Activated naive CD4-positive, alpha-beta T cell treated with anti-CD3 and anti-CD28 coated beads, Interleukin-2, amount 10 ng/mL, durations not matched to agents 7 days and 5 days (primary cell): ENCODE measurements at places on chromosomes 11 and 22.
A peak's percentile ranks its signal among the peaks of the same experiment; 100 is the strongest.

DNA sequence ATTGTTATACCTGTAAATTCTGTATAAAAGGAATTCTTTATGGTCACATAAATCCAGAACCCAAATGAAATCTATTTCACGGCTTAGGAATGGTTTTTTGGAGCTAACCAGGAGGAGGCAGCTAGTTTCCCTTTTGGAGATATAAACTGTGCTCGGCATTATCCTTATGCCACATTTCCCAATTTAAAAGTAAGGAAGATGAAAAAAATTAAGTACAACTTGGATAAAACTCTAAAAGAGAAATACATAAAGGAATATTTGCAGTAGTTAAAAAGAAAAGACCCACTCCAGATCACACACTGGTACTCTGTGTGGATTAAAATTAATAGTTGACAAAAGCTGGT, 17.7 kb downstream of the DLAT start:
- no peak for DNase-seq

GRCh38 chr11:125348141-125348651, 147.9 kb downstream of the FEZ1 start:
- DNase-seq = no peak

GRCh38 chr11:62233730-62234129, 8.3 kb upstream of the SCGB1D2 start:
- DNase-seq = no peak

DNA sequence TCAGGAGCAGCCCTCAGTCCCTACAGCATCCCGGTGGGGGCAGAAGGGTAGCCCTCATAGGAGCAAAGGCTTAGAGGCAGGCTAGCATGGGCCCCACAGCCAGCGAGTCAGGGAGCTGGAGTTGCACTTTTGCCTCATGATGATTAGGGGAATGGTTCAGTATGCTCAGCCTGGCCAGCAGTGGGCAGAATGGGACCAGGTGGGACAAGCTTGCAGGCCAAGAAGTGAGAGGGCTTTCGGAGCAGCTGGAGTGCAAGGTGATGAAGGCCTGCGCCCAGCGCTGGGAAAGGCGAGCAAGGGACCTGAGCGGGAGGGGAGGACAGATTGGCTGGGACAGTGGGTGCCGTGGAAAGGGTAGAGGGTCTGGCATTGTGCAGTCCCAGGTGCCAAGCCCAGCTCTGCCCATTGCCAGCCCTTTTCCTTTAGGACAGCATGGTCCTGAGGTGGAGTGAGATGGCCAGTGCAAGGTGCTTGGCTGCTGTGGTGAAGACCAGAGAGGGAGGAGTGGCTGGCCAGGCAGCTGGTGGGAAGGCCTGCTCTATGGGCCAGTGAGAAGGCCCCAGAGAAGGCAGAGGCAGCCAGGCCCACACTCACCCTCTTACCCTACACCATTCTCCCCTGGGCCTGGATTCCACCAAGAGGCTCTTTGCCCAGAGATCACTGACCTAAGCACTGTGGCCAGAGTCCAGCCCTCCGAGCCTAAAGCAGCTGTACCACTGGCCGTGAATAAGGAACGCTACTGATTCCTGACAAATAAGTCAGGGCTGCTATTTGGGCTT, 47.9 kb upstream of the SUSD2 start:
- DNase-seq = peak; percentile 63

GRCh38 chr11:33742249-33742851, 6.1 kb upstream of the CD59 start:
- no peak for DNase-seq

DNA sequence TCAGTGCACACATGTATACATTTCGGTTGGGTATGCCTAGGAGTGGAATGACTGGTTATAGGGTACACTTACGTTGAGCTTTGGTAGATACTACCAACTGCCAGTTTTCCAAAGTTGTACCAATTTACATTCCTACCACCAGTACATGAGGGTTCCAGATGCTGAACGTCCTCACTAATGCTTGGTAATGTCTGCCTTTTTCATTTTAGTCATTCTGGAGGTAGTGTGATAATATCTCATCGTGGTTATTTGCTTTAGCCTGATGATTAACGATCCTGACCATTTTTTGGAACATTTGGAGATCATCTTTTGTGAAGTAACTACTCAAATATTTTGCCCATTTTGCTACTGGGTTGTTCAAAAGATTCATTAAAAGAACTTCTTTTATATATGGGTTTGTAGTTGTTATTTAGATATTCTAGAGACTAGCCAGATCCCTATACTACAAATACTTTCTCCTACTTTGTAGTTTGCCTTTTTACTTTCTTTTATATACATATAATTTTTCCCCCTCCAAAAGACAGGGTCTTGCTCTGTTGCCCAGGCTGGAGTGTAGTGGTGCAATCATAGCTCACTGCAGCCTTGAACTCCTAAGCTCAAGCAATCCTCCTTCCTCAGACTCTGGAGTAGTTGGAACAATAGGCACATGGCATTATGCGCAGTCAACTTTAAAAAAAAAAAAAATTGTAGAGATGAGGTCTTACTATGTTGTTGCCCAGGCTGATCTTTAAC, 62.1 kb downstream of the RBFOX2 start:
- DNase-seq = no peak

GRCh38 chr11:66299186-66299585, 7.5 kb downstream of the TMEM151A start:
- DNase-seq = no peak

DNA sequence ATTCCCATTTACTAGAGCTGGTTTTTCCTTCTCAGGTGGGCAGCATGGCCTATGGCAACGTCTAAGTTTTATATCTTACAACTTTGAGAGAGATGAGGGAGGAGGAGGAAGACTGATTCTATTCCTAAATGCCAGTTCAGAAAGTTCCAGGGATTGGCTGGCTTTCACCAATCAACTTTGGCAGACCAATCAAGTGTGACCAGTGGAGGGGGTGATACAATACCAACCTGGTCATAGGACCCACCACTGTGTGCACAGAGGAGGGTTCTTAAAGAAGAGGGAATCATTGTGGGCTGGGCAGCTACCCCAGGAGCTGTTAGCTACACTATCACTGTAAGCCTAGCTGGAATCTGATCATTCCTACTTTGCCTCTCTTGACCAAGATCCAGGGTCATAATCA, 8.1 kb downstream of the DIXDC1 start:
- no peak for DNase-seq

DNA sequence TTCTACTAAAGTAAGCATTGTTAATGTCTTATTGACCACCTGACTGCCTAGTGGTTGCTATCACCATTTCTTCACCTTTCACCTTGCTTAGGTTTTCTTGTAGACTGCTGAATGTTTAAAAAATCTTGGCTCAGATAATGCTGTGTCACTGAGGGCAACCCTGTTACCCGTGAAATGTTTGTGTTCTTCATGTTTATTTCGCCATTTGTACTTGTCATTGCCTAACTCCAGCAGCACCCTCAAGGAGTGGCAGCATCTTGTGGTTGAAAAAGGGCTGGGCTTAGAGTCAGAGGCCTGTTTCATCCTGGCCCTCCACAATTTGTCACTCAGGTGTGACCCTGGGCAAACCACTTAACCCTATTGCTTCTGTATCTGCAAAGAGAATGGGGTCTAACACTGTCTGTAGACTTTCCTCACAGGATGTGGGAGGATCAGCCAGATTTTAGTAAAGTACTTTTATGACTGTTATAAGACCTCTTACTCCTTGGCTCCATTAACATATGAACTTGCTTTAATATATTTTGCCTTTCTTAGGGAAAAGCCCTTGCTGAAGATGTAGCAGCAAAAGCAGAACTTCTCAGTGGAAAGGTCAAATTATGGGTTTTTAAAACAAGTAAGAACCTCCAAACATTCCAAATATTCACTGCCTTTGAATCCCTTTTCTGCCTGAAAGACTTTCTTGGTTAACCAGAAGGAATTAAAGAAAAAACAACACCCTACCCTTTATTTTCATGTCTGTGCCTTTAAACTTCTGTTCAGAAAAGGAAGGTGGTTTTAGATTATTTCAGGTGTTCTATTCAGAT, 154.5 kb upstream of the C11orf87 start:
- no peak for DNase-seq

DNA sequence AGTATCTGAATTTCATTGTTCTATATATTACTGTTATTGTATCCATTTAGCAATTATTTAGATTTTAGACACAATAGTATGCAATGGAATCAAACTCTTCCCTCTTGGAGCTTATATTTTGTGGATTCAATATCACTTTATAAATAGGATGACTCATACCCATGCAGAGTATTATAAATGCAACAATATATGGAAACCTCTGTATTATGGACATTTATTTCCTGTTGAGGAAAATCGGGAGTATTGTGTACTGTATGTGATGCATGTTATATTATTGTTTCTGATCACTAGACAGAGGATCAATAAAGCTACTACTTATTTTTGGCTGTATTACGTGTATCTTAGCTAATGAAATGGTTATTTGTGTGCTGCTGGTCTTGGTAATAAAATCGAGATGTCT, 770 bp downstream of the METTL15 start:
- no peak for DNase-seq

DNA sequence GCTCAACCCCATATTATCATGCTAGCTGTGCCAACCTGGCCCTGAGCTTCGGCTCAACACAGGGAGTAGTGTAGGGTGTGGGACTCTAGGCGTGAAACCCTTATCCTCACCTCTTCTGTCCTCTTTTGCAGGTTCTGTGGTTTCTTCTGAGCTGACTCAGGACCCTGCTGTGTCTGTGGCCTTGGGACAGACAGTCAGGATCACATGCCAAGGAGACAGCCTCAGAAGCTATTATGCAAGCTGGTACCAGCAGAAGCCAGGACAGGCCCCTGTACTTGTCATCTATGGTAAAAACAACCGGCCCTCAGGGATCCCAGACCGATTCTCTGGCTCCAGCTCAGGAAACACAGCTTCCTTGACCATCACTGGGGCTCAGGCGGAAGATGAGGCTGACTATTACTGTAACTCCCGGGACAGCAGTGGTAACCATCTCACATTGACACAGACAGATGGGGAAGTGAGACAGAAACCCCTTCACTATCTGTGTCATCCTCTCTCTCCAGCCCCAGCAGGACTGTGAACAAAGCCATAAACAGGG, 76.4 kb downstream of the GGTLC2 start:
- DNase-seq = no peak
